ENCODE measurements at places on chromosomes 11 and 22.

DNA sequence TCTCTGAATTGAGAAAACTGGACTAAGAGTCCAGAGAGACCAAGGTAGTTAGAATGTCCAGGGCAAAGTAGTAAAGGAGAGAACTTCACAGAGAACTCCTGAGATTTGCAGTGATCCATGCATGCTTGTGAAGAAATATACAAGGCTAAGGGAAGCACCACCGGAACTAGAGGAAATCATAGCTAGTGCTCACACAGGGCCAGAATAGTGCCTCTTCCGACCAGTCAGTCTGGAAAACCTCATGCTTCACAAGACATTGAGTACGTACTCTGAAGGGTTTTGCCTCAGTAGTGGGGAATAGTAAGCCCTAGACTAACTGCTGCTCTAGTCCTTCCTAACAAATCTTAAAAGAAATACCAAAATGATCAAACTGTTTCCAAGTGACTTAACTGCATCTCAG, 108.0 kb downstream of the LRRC32 start:
- DNase-seq: no peak

DNA sequence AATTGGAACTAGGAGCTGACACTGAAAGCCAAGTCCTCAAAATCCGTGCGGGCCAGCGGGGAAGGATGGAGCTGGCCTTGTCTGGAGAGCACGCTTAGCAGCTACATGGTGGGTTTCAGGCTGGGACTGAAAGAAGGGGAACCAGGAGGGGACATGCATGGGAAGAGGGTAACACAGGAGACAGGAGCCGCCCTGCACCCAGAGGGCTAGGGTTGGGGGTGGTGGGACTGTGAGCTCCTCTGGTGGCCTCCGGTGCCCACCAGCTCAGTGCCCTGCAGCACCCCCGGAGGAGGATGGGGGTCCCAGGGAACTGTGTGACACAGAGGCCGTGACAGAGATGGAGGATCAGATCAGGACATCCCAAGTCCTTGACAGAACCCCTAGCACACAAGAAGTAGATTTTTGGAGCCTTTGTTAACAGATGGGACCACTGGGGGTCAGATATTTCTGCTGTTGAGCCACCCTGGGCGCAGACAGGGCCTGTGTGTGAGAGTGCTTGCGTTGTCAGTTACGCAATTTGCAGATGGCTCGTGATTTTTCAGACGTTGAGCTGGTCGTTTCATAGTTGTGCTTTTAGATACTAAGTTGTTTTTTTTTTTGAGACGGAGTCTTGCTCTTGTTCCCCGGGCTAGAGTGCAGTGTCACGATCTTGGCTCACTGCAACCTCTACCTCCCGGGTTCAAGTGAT, 21.3 kb upstream of the GRAMD4 start:
- no peak for DNase-seq

GRCh38 chr11:60265373-60266214, 14.9 kb upstream of the MS4A4A start:
- peak; percentile 25 for DNase-seq

DNA sequence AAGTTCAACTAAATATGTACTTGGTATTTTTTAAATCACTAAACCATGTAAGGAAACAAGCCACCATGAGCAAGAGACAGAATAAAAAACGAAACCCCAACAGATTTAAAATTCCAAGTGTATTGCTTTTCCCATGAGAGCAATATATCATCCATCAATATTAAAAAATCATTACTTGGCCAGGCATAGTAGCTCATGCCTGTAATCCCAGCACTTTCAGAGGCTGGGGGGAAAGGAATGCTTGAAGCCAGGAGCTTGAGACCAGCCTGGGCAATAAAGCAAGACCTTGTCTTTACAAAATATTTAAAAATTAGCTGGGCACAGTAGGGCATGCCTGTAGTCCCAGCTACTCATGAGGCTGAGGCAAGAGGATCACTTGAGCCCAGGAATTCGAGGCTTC, 190.8 kb downstream of the TTC28 start:
- no peak for DNase-seq

DNA sequence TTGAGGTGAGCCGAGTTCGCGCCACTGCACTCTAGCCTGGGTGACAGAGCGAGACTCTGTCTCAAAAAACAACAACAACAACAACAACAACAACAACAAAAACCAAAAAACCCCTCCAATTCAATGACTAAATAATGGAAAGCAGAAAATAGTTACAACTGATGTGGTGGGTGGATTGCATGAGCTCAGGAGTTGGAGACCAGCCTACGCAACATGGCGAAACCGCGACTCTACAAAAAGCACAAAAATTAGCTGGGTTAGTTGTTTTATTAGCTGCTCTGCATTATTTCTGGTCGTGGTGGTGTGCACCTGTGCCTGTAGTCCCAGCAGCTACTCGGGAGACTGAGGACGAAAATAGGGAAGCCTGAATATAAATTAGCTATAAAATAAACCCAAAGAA, 2.6 kb upstream of the PATL1 start:
- DNase-seq: no peak

GRCh38 chr11:7555052-7555699, 41.4 kb downstream of the PPFIBP2 start:
- DNase-seq: no peak

GRCh38 chr11:47332303-47332711, 20.2 kb downstream of the MYBPC3 start:
- no peak for DNase-seq

DNA sequence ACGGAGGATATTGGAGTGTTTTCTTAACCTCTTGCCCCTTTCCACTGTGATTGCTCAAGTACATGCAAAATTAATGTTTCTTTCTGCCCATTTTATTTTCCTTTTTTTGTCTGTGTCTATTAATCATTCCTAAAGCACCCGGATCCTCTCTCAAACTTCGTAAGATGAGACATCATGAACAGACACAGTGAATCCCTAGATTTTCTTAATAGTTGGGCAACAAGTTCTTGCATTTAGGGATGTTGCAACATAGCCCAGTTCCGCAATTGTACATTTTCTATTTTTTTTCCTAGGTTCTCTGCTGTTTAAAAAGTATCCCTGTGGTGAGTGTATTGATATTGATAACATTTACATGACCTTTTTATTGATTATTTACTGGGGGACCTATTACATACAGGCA, 2.9 kb downstream of the FAM111A start:
- no peak for DNase-seq

DNA sequence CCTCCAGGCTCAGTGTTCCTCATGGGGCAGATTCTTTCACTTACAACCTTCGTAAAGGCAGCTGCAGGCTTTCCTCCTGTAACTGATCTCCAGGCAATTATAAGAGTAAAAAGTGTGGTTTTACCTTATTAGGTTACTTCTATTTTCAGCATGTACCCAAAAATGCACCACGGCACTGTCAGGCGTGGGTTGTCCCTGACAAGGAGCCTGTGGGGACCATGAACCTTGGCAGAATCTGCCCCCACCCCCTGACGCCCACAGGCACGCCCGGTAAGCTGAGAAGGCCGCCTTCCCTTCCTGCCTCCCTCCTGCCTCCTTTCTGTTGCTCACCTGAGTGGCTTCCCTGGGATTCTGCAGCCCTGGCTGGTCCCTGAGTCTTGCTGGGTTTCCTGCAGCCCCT, 1383.3 kb downstream of the TBC1D22A start:
- no peak for DNase-seq

GRCh38 chr11:112856133-112856532, 105.1 kb upstream of the NCAM1 start:
- DNase-seq: no peak

GRCh38 chr11:126927623-126928022, 72.9 kb downstream of the KIRREL3 start:
- no peak for DNase-seq

GRCh38 chr11:130773244-130773820, 142.9 kb downstream of the SNX19 start:
- no peak for DNase-seq

GRCh38 chr11:58968251-58968711, 29.0 kb downstream of the GLYATL1 start:
- peak; percentile 80 for DNase-seq

Data from NCI-H345 (cell line).